AG04449 (cell line): ENCODE measurements at places on chromosomes 5 and 9.

- no peak for DNase-seq
Observed at GRCh38 chr9:38017149-38017884, 51.7 kb downstream of the SHB start.

DNA sequence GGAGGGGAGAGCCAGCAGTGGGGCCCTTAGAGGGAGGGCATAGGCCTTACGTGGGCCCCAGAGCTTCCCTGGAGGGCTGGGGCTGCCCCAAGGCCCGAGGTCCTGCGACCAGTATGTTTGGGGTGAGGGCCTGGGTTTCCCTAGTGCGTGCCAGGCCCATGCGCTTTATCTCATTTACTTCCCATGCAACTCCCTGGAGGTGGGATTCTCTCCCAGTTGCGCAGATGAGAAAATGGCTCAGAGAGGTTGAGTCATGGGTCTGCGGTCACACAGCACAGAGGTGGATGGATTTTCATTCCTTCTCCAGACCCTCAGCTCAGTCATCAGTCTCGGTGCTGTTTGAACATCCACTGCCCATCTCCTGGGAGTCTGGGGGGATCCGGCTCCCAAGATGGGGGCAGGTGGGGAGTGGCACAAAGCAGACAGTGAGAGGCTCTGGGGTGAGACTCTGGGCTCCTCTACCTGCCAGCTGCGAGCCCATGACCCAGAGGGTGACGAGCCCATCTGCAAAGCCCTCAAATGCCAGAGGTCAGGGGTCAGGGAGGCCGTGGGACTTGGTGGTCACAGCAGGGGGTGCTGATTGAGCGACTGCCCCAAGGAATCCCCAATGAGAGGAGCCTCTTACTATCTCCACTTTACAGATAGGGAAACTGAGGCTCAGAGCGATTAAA is 171.2 kb downstream of the GAPVD1 start:
- no peak for DNase-seq

- DNase-seq: no peak
Observed at GRCh38 chr9:2838371-2839000, 5.4 kb downstream of the PUM3 start.

- DNase-seq: peak; percentile 83
Observed at GRCh38 chr9:107251756-107252322, 31.2 kb upstream of the RAD23B start.

DNA sequence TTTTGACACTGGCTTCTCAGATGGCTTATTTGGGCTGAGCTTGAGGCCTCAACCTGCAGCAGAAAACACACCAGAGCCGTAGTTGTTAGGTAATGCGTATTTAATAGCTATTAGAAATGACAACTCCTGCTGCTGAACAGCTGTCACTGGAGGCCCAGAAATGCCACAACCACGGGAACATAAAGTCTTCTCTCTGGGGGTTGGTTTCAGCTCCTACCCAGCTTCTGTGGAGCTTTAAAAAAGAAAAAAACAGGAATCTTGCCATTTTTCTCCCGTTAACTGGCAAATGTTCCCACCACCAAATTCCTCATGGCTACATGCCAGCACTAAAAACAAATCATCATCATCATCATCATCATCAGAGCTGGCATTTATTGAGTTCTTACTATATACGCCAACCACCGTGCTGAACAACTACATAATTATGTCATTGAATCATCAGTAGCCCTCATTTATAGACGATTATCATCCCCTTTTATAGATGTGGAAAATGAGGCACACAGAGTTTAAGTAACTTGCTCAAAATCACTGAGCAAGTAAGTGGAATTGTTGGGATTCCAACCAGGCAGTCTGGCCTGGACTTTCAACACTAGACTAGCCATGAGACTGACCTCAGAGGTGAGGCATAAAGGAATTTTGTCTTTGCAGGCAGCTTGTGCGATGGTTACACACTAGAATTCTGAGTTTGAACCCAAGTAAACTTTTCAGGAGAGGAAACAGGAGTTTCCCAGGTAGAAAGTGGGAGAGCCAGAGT is 185.3 kb upstream of the WWC1 start:
- DNase-seq: peak; percentile 84

GRCh38 chr9:97954550-97954989 is 16.6 kb upstream of the HEMGN start:
- no peak for DNase-seq

DNA sequence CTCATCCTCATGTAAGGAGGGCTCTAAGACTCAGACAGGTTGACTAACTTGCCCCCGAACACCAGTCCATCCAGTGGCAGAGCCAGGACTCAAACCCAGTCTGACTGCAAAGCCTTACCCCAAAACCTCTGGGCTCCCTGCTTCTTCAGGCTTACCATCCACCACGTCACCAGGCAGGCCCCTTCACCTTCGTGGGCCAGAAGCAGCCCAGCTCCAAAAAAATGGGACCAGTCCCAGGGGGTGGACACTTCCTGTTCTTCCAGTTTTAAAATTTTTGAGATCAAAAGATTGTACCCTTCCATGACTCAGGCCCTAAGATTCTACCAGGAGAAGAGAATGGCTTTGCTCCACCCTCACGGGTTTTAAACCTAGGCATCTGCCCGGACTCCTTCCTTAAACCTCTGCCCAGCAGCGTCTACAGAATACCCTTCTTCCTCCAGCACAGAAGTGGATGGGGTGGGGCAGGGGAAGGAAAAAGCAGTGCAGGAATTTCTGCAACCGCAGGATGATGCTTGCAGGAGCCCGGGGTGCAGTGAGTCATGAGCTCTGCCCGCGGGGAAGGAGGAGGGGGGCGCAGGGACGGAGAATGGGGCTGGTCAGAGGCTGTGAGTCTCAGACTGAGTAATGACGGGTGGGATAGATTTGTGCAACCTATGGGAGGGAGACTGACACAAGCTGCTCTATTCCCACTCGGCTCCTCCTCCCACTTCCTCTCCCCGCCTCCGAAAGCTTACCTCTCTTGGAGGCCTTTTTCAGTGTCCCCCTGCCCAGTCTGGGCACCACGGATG is 50.4 kb upstream of the STXBP1 start:
- peak; percentile 92 for DNase-seq

GRCh38 chr9:114084282-114085073 is 6.4 kb upstream of the AMBP start:
- DNase-seq: no peak

DNA sequence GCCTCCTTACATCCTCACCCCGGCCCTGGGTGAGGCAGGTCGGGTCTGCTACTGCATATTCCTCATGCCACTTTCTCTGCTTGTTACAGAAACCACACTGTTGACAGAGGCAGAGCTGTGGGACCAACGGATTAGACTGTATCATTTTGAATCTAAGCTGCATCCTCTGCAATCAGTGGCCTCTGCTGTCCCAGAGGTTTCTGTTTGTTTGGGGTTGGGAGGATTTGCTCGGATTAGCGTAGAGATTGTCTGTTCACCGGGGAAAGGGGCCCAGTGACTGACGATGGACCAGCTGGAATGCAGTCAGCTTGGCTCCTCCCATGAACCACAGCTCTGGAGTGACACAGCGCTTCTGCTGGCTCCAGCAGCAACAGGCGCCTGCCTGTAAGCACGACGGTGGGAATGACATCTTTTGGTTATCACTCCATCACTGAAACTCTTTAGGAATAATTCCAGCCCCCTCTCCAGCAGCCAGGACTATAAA is 37.3 kb upstream of the ADRA1B start:
- peak; percentile 63 for DNase-seq

GRCh38 chr9:124014956-124015660 is 3.5 kb downstream of the LHX2 start:
- no peak for DNase-seq

- no peak for DNase-seq
Observed at GRCh38 chr5:98503616-98504015, 269.8 kb upstream of the RGMB start.

GRCh38 chr9:124216474-124217176 is 41.1 kb upstream of the NEK6 start:
- DNase-seq: no peak

DNA sequence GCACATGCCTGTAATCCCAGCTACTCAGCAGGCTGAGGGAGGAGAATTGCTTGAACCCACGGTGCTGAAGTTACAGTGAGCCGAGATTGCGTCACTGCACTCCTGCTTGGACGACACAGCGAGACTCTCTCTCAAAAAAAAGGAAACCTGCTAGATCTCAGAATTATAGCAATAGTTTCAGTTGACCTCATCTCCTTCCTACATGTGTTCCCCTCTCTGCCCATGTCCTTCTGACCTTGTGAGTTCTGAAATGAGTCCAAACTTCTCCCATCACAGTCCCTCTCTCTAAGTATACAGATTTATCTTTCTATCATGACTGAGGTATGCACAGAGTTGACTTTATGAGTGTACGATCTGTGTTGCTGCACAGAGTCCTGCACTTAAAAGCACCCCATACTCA is 44.6 kb upstream of the SHOC1 start:
- DNase-seq: no peak

- DNase-seq: no peak
Observed at GRCh38 chr5:133995341-133995740, 9.4 kb downstream of the VDAC1 start.

GRCh38 chr5:28415791-28416443 is 1377.5 kb upstream of the CDH9 start:
- no peak for DNase-seq

GRCh38 chr5:93417490-93417889 is 163.5 kb downstream of the NR2F1-AS1 start:
- DNase-seq: no peak

DNA sequence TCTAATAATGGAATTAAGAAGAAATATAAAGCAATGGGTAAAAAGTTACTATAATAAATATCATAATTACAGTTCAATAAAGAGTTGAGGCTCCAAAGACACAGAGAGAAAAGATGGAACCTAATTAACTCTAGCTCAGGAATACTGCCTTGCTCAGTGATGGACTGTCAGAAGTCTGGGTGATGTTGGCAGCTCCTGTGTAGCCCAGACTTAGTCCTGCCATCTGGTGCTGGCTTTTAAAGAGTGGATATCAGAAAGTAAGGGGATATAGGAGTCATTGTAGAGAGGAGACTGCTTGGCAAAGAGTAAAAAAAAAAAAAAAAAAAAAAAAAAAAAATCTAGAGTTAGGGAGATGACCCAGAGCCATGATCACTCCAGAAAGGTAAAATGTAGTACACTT is 551.9 kb upstream of the DMAC1 start:
- no peak for DNase-seq

- DNase-seq: no peak
Observed at GRCh38 chr5:107324071-107324470, 346.7 kb downstream of the EFNA5 start.

- no peak for DNase-seq
Observed at GRCh38 chr5:7541898-7542297, 146.0 kb downstream of the ADCY2 start.

DNA sequence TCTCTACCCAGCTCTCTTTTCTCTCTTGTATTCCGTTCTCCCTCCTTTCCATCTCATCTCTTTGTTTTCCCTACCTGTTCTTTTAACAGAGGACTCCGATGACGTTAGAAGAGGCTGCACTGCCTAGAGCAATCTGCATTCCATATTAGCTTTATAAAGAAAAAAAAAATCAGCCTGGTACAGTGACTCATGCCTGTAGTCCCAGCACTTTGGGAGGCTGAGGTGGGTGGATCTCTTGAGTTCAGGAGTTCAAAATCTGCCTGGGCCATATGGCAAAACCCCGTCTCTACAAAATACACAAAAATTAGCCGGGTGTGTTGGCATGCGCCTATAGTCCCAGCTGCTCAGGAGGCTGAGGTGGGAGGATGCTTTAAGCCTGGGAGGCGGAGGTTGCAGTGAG is 49.0 kb downstream of the DAPK1 start:
- DNase-seq: no peak

- no peak for DNase-seq
Observed at GRCh38 chr9:68927165-68927564, 86.7 kb downstream of the PRKACG start.

DNA sequence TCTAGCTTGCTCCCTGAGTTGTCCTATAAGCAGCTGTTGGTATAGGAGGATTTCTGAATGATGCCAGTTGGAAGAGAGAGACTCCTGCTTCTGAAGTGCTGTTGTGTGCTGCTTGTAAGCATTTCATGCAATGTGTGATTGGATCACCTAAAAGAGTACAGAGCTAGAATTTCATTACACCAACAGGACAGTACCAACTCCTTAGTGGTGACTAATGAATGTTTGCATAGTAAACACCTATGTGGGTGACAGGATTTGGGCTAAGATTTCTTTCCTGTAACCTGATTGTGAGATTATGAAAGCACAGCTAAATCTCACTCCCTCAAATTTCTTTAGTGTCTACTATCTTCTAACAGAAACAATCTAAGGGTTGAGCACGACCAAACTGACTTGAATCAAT is 67.0 kb downstream of the GCNT1 start:
- DNase-seq: no peak

GRCh38 chr5:62312674-62313073 is 6.7 kb downstream of the KIF2A start:
- DNase-seq: no peak

GRCh38 chr5:157750320-157750719 is 6.8 kb downstream of the LSM11 start:
- no peak for DNase-seq

GRCh38 chr9:134388976-134389375 is 62.7 kb downstream of the RXRA start:
- no peak for DNase-seq

- DNase-seq: peak; percentile 41
Observed at GRCh38 chr9:107214915-107215314, 68.2 kb upstream of the RAD23B start.
